RKO (cell line): ENCODE measurements at places on chromosomes 5 and 9.

DNA sequence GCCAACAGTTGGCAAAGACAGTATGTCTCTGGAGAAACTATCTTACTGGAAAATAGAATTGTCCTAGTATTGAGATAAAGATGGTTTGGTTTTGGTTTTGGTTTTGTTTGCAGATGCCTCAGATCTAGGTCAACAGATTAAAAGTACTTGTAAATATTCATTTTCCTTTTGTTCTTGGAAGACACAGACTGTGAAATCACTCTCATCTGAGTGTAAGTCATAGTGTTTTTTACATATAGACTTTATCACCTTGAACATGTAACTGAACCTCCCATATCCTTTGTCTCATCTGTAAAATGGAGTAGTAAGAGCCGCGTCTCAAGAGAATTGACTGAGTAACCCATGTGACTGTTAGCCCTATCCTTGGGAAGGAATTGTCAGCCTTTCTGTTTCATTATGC is 34.3 kb downstream of the MAP3K1 start:
- DNase-seq: no peak

DNA sequence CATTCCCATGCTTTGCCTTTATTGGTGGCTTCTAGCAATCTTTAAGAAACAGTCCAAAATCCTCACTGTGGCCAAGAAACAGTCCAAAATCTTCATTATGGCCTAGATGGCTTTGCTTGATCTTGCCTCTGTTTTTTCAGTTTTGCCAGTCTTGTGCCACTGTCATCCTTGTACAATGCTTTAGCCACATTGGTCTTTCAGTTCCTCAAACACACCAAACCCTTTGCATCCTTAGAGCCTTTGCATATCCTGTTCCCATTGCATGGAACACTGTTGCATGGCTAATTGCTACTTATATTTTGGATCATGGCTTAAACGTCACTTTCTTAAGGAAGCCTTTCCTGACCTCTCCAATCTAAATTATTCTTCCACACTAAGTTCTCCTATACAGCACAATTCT is 22.1 kb downstream of the MRRF start:
- no peak for DNase-seq

DNA sequence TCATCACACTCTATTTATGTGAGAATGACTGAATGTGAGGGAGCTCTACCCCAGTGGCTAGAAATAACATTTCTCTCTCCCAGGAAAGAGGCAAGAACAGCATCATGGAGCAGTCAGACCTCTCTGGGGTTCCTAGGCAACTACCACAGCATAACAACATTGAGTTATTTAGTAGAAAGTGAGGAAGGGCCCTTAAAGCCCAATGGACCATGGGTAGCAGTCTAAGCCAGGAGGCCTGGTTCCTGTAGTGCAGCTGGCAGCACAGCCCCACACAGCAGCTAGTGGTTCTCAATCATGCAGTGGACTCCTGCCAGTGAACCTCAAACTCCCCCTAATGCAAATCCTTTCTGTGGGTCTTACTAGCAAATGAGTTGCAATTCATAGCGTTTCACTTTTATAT is 55.3 kb downstream of the SPEF2 start:
- peak; percentile 1 for DNase-seq

GRCh38 chr9:133064241-133065069 is 2.7 kb downstream of the CEL start:
- DNase-seq: no peak

DNA sequence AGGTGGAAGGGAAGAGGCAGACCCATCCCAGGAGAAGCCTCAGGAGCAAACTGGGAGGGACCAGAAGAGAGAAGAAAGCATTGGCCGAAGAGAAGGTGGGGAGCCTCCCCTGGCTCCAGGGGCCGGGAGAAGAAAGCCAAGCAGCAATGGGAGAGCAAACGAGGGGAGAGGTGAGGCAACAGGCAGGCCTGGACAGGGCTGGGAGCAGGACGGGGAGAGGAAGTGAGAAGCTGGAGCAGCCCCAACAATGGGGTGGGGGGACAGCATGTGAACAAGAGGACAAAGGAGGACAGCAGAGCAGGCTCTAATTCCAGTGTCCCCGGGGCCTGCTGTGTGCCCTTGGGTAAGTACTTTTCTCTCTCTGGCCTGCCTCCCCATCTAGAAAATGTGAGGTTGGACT is 115.3 kb downstream of the PSD2 start:
- no peak for DNase-seq

GRCh38 chr5:174765540-174765939 is 41.2 kb downstream of the MSX2 start:
- DNase-seq: no peak

GRCh38 chr5:128412145-128412930 is 125.7 kb downstream of the FBN2 start:
- DNase-seq: no peak
